HepG2 (cell line): ENCODE measurements at places on chromosomes 12 and 14. TPM values are rescaled to one million over a fixed set of nuclear protein-coding genes. Genes with fewer than 3 reads are reported as not detected.

DNA sequence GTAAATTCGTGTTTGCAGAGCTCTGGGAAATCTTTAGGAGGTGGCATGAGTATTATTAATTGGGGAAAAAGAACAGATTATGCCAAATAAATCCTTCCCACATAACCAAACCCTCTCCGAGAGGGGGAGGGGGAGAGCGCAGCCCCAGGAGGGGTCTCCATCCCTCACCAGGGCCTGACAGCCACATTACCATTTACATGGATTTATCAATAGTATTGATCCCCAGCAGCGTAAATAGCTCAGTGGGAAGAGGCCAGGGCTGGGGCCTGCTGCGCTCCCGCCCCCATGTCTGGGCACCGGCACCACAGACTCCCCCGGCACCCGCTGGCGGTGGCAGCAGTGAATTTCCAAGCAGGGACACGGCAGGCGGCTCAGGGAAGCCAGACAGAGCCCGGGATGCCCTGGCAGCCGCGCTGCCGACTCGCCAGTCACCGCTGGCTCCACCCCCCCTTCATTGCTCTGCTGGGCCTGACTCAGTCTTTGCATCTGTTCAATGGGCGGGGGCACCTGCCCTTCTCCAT is 2.4 kb downstream of the NCOR2 start:
- no peak for DNase-seq

DNA sequence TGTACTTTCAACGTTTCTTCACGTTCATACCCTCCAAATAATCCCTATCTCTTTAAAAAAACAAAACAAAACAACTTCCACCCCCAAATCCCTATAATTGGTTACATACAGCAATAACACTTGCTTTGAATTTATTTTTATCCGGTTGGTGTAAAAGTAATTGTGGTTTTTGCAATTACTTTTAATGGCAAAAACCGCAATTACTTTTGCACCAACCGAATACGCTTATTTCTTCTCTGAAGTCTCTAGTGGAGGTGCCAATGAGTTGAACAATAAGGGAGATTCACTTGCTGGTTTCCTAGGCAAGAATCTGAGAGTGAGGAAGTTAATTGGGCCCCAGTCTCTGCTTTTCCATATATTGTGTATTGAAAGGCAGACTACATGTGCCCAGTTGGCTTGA is 133.3 kb downstream of the DACT1 start:
- no peak for DNase-seq

GRCh38 chr14:92994131-92994676 is 71.3 kb downstream of the CHGA start:
- no peak for DNase-seq

GRCh38 chr12:92702754-92703679 is at the start of gene PLEKHG7:
TSS of gene PLEKHG7 (plus strand) at chr12:92702989. CDS start at chr12:92706632, 3,643 bp downstream.
- DNase-seq: peak; percentile 47

GPR162 gene
- total RNA-seq: not detected in 2 replicates

- peak; percentile 97 for DNase-seq
Observed at GRCh38 chr14:73462048-73462715, 3.8 kb upstream of the NUMB start.

SCFD1 gene
- total RNA-seq: 256 and 318 TPM in 2 replicates

GRCh38 chr12:49808686-49809380 is 19.4 kb downstream of the NCKAP5L start:
- DNase-seq: no peak

- no peak for DNase-seq
Observed at GRCh38 chr14:45664668-45665356, 411.8 kb upstream of the MIS18BP1 start.

DNA sequence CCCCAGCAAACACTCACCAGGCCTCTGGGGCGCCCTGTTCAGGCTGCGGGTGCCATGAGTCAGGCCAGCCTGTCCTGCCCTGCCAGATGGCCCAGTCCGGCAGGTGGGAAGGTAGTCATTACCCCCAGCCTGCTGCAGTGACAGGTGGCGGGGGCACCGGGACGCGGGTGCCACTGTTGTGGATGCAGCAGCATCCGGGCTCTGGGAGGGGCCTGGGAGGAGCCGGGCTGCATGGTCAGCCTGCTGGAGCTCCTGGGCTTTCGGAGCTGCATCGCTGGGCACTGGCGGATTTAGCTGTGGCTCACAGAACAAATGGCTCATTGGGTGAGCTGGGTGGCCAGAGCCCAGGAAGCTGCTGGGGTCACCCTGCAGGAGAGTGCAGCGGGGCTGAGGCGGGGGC is 13.5 kb downstream of the CEP170B start:
- no peak for DNase-seq
